CD4-positive, alpha-beta T cell treated with Interleukin-6 for 4 hours (primary cell): ENCODE measurements at places on chromosomes 5 and 9.
A peak's percentile ranks its signal among the peaks of the same experiment; 100 is the strongest.

GRCh38 chr5:119597728-119598298, 31.5 kb upstream of the FAM170A start:
- DNase-seq = no peak

DNA sequence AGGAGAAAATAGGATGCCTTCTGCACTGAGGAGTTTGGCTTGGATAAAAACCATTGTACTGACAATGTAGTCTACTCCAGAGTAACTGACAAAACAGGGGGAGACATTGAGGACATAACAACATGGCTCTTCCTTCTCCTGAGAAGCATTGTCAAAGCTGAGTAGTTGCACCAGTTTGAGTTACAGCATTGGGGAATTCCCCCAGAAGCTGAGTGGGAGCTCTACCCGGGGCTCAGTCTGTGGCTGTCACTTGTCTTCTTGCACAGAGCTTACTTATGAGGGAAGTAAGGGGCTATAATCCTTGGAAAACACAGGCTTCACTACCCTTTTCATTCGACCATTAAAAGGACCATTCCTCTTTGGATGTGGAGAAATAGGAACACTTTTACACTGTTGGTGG, 21.2 kb downstream of the HSPB3 start:
- DNase-seq = no peak

GRCh38 chr5:30453168-30453567, 740.3 kb upstream of the CDH6 start:
- DNase-seq = no peak

DNA sequence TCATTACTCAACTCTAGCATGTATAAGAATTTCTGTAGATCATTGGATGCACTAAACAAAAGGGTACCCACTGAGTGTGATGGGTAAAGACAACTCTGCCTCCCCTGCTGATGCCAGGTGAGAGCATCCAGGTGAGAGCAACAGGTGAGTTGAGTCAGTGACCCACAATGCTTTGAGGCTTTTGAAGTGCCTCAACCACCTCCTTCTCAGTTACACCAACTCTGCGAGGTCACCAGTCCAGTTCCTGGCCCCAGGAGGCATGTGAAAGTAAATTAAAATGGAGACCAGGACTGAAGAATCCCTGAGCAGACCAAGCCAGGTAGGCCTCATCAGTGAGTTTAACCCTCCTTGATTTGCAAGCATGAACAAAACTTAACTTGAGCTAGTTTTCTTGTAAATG, 505.8 kb downstream of the EBF1 start:
- DNase-seq = no peak

GRCh38 chr5:60287174-60287771, 393.7 kb upstream of the PDE4D start:
- DNase-seq = no peak

GRCh38 chr5:91129748-91130147, 253.4 kb downstream of the ARRDC3 start:
- no peak for DNase-seq

DNA sequence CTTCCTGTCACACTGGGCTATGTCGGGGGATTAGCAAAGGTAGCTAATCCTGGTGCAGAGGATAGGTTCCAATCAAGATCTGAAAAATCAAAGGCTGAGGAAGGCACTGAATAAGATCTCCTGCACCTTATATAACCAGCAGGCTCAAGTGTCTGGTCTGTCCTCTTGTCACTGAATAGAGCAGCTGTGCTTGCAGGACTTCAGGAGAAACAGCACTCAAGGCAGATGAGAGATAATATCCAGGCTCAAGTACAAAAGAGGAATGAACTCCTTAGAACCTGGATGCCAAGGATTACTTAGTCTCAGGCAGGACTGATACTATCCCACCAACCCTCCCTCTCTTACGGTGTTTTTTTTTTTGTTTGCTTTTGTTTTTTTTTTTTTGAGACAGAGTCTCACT, 108.8 kb upstream of the LRRTM2 start:
- DNase-seq = no peak

DNA sequence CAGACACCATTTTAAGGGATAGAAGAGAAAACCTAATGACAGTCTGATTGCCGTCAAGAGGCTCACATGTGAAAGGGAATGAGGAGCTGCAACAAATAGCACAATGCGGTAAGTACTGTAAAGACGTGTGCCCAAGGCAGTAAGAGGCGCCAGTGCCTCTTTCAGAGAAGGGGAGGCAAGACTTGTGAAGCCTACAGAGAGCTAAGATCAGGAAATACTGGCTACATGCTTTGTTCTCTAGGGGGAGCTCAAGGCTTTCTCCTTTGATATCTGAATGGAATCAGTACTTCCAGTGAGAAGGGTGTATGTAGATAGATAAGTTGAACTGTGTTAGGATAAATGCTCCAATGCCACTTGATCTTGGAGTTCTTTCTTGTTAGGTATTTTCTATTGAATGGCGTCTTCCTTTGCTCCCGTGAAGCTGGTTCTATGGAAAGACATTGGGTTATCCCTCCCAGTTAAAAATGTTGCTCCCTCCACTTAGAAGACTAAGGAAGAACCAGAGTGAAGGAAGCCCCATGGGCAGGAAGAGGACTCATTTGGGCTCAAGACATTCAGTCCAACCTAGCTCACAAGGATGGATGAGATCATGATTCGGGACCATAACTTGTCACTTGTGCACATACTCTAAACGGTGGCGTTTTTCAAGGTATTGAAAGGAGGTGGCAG, 23.5 kb upstream of the ALDOB start:
- DNase-seq = no peak

DNA sequence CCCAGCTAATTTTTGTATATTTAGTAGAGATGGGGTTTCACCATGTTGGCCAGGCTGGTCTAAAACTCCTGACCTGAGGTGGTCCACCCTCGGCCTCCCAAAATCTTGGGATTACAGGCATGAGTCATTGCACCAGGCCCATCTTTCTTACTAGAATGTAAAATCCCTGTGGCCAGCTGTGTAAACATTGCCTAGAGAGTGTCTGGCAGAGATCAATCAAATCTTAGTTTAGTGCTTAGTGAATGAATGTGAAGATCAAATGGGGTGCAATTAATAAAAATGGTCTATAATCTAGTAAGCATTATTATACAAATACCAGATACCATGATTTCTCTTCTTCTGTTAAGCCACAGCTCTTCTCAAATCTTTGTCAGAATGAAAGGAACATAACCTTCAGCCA, 289.9 kb downstream of the KCTD16 start:
- no peak for DNase-seq

DNA sequence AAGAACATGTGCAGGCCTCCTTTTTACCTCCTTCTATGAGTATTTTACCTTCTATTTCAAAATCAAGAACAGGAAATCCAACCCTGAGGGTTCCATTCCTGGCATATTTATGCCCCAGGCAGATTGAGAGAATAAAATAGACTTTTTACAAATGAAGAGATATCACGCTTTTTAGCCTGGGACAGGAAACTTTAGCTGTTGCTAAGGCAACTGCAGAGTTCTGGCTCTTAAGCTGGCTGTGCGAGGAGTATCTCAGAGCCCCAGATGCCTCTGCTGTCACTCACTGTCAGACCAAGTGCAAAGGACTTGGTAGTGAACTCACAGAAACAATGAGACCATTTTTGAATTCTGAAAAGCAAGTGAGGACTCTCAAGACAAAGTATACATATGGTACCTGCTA, 69.5 kb upstream of the HSPB3 start:
- no peak for DNase-seq

DNA sequence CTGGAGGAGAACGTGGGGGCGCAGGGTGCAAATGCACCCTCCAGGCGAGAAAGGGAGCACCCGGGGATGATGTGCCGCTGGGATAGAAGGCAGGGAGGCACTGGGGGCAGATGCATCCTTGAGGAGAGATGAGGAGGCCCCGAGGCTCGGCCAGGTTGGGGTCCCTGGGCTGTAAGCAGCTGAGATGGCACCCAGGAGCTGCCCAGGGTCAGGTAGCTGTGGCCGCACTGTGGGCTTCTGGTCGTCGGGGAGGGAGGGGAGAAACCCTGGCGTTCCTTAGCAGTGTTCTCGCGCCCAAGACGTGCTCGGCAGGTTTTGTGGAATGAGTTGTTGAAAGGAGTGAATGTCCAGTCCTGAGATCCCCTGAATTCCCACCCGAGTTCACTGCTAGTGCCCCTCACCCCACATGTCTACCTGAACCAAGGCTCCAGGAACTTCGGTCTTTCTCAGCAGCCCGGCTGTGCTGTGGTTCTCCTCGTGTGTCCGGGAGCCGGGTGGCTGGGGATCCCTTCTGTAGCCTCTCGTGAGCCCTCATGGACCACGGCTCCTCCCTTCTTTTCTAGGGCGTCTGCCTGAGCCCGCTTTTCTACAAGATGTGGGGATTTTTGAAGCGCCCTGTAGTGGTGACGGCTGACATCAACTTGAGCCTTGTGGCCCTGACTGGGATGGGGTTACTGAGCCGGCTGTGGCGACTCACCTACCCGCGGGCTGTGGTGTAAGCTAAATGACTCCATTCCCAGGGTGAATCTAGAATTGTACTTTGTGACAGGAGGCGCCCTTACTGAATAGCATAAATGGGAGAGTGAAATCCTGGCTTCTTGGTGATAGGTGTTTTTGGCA, 1.1 kb downstream of the POMT1 start:
- peak; percentile 65 for DNase-seq

DNA sequence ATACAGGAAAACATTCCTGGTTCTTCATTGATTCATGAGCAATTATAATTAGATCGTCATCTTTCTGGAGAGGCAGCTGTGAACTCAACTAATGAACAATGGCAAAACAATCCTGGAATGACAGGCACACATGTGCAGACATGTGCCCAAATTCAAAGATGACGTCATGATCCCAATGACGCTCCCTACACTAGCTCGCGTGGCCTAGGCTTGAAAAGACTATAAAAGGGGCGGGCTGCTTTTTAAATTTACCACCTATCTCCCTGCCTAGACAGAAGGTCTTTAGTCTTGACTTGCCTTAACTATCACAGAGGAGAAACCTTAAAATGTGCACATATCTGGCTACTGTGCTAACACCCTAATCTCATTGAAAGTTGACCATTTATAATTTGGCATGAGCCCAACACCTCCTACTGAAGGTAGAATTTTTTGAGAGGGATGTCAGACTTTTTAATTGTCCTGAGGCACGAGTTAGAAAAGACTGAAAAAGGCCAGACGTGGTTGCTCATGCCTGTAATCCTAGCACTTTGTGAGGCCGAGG, 88.2 kb downstream of the PRRT1B start:
- no peak for DNase-seq

DNA sequence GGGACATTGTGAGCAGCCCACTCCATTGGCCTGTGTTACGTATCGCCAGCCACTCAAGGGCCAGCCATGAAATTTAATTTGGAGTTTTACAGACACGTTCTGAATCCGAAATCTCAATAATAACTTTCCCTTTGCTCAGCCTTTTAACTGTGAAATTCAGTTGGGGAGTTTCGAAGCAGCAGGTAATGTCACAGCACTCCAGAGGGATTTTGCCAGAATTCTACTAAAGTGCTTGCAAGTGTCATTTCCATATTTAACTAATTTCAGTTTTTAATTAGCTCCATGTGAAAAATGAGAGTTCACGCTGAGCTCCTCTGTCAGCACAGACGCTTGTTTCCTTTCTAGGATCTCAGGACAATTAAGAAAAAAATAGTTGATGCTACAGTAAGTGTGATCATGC, 267.1 kb upstream of the WWC1 start:
- DNase-seq = no peak

- no peak for DNase-seq
Observed at GRCh38 chr9:16726029-16726428, 144.4 kb downstream of the BNC2 start.

- DNase-seq = no peak
Observed at GRCh38 chr5:138502121-138502520, 36.8 kb downstream of the EGR1 start.

DNA sequence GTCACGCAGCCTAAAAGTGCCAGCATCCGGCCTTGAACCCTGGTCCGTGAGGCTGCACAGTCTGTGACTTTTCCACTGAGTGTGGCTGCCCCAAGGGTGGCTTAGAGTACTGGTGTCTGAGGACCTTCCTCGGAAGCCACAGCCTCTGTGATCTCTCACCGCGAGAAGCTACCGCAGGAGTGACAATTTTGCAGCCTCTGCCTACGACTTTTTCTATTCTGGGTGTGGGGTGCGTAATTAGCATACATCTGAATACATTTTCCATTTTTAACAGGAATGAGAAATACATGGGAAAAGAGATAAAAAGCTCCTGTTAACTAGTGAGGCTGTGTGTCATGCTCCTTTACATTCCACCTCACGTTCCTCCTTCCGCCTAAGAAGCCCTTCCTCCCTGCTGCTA, 48.3 kb upstream of the HRH2 start:
- DNase-seq = peak; percentile 4

DNA sequence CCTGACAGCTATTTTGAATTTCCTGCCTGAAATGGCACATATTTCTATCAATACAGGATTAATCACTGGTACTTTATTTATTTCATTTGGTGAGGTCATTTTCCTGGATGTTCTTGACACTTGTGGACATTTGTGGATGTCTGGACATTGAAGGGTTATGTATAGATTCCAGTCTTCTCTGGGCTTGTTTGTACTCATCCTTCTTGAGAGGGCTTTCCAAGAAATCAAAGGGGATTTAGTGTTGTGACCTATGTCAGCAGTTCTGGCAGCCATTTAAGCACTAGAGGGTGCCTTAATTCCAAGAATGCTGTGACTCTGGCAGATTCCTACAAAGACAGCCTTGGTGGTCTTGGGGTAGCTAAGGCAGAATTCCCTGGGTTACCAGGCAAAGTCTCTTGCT, 259.7 kb downstream of the CSNK1G3 start:
- DNase-seq = no peak

GRCh38 chr9:114518599-114519022, 13.3 kb upstream of the WHRN start:
- DNase-seq = no peak

GRCh38 chr5:31617867-31618266, 21.1 kb upstream of the PDZD2 start:
- no peak for DNase-seq

DNA sequence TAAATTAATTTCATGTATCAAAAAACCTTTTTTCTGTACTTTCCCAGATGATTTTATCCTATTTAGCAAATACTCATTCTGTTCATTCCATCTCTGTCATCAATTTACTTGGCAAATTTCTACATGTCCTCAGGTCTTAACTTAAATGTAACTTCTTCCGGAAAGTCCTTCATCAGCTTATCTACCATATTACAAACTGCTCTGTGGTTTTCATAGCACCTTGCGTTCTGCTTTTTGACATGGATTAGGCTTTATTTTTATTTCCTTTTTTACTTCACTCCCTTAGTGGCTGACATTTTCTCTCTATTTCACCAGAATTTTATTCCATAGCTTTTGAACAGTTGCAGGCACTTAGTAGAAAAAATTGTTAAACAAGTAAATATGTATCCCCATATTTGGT, 1040.8 kb downstream of the TAF11L14 start:
- no peak for DNase-seq

DNA sequence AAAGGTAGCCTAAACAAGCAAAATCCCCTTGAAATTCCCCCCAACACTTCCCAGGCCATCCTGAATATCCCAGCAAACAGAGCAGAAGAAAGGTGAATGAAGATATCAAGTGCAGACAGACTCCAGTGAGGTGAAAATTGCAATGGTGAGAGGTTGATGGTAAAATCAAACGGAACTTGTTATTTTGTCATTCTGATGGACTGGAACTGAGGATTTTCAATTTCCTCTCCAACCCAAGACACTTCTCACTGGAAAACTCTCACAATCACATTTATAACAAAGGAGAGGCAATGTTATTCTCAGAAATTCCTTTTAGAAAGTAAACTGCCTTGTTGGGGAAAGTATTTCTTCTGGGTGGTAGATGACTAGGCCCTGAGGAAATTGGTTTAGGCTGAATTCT, 412.4 kb upstream of the C9orf72 start:
- DNase-seq = no peak
